ENCODE measurements at places on chromosomes 5 and 9.

DNA sequence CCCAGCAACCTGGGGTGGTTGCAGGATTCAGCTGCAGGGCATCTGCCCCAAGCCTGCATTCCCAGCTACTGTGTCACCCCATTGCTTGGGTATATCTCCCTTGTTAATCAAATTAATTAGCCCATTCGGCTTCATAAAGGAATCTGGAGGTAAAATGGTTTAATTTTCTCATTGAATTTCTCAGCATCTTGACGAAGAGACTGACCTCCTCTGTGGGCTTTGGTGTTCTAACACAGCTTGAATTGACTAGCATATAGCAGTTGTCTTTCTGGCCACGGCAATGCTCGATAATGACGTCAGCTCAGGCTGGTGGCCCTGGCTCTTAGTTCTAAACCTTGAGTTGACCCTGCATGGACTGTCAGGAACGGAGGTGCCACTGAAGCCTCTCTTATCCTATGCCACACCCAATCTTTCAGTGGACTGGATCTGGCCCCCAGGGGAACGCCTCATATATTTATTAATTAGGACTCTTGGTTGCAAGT is 72.4 kb downstream of the MSX2 start:
- DNase-seq: no peak

DNA sequence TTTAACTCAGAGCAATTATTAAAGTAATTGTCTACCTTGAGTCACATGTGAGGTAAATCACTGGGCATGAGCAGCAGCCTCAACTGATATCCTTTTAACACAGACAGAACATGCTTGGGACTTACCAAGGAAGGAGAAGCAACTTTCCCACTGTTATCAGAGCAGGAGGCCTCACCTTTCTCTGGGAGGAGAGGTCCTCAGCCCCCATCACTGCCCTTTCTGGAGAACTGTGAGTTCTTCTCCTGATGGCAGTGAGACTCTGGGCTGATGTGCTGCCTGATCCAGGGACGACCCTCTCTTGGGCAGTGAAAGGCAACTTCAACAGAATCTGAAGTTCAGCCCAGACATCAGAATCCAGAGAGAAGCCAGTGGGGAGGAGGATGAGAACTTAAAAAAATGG is 343.4 kb upstream of the IRX1 start:
- no peak for DNase-seq

GRCh38 chr9:6991418-6991817 is 233.6 kb downstream of the KDM4C start:
- DNase-seq: no peak

DNA sequence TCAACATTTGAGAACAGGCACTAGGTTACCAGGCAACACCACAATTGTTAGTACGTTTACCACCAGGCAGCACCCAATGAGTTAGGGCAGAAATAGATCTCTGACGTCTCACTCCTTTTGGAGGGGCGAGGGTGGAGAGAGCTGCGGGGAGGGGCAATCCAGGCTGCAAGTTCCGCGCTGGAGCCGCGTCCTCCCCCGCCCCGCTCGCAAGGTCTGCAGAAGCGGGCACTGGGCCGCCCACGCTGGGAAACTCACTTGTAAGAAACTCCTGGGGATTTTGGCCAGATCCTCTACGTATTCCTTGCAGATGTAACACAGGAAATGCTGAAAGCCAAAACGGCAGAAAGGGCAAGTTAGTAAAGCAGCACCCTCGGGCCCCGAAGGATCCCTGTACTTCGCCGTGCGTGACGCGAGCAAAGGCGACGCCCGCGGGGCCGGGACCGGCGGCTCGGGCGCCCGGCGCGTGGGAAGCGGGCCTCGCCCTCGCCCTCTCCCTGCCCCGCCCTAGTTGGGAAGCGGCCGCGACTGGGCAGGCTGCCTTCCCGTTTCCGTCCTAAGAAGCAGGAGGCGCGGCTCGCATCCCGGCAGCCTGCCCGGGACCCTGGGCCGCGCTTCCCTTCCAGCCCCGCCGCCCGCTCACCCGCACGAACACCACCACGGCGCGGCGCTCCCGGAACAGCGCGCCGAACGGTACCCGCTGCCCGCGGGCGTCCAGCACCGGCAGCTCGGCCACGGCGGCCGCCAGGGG is 493 bp downstream of the PRXL2C start:
- peak; percentile 56 for DNase-seq

DNA sequence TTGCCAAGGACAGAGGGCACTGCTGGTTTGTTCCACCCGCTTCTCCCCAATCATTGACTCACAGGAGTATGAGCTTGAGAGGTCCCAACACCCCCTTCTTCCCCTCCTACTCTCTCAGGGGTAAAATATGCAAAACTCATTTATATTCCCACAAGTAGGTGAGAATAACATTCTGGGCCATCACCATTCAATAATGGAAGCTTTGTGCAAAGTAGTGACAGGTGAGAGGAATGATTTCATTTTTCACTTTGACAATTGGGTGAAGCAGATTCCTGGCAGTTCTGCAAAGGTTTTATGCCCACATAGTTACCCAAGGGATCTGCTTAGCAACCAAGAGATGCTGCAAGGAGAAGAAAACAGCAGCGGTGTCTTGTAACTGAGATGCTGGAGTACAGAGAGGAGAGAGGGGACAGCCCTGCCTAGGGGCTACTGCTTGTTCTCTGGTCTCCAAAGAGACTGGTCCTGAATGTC is 137.6 kb downstream of the CMYA5 start:
- no peak for DNase-seq
